ENCODE measurements at places on chromosomes 1 and 21.

DNA sequence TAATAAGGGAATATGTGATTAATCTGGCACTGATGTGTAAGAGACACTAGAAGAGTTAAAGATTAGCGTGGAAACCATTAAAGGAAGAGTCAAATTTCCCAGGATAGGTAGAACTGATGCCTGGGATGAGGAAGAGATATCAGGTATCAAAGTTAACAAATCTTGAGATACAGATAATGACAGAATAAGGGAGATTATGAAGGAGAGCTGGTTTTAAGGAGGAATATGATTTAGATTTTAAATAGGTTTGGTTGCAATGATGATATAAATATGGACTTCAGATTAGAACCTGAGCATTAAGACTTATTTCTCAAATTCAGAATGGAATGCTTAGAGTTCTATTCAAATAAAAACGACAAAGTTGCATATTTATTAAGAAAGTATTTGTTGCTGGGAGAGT, 26.2 kb downstream of the MAGI3 start:
- no peak for DNase-seq

DNA sequence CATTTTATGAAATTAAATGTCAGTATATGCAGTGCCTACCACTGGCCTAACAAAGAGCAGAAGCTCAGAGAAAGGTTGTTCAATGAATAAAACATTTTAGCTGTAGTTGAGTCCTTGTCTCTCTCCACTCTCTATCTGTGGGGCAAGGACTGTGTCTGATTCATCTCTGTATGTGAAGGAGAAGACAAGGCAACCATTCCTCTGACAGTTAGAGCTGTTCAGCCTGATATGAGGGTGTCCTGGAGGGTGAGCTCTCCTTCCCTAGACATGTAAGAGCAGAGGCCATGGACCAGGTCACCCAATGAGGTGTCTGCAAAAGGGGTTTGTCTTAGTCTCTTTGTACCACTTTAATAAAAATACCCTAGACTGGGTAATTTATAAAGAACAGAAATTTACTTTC, 4.5 kb upstream of the PDZK1IP1 start:
- DNase-seq: no peak

DNA sequence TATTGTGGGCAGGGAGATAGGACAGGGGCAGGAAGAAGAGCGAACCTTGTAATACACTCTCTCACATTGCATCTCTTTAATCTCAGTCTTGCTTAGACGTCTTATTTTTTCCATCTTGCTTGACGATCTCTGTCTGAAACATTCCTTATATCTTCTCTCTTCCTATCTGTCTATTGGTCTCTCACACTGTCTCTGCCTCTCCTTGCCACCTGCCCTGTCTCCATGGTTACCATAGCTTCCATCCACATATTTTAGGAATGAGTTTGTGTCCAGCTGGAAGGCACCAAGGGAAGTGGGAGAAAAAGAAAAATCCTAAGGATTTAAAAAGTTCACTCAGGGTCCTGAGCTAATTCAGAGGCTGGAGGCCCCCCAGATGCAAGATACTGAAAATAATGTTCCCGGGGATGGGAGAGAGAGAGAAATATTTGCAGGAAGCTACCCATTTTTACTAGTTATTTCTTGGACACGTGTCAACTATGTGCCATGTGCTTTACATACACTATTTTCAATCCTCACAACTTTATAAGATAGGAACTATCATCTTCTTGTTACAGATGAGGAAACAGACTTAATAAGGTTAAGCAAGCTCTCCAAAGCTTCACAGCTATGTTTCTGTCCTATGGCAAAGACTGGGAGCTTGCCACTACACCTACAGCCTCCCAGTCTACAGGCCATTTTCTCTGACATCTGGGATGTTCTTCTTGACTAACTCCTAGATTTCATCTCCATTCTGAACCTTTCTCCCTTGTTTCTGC, 933 bp downstream of the ANKRD34A start:
- no peak for DNase-seq

- no peak for DNase-seq
Measured at GRCh38 chr1:201020721-201021629, 2.5 kb downstream of the KIF21B start.

- DNase-seq: no peak
Measured at GRCh38 chr1:32939655-32940371, 24.8 kb downstream of the RNF19B start.

DNA sequence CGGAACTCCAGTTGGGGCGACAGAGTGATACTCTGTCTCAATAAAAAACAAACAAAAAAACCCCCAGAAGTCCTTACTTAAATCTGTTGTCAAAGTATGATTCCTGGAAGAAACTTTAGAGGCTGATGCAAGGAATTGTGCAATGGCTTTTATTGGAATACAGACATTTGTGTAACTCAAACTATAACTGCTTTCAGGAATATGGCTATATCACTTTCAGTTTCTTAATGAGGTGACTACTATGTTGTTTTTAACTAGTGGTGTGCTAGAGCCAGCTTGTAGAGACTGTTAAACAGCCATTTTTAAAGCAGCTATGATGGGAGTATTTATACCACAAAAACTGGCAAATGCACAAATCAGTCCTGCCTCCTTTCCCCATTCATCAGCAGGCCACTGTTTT, 22.7 kb upstream of the DNAJC28 start:
- no peak for DNase-seq

DNA sequence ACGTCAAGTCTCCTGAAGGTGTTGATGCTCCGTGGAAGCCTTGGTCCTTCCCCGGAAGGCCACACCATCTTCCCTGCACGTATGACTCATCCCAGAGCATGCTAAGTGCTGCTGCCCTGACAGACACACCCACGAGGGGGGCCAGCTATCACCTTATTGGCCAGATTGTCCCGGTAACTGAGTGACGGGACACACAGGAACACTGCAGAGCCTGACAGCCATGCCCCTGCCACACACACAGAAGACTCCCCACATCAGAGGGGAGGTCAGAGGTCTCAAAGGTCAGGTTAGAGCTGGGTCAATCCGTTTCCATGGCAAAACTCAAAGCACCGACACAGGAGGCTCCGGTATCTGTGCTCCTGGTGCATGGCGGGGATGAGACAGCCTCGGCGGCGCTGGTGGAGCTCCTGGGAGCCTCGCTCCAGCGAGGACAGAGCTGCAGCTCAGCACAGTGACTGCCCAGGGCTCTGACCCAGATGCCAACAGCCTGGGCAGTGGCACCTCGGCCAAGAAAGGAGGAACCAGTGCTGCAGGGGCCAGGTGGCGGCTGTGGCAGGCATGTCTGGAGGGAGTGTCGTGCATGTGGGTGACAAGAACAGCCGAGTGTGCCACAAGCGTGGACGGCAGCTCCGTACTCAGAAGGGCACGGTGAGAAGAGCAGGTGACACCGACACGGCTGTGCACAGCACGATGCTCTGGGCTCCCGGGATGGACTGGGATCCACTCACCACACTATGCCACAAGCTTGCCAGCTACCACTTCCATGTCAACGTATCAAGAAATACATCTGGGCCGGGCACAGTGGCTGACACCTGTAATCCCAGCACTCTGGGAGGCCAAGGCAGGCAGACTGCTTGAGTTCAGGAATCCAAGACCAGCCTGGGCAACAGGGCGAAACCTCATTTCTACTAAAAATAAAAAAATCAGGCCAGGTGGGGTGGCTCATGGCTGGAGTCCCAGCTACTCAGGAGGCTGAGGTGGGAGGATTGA, 14.8 kb upstream of the TMEM240 start:
- DNase-seq: no peak

GRCh38 chr1:115753830-115754229, 14.7 kb downstream of the CASQ2 start:
- no peak for DNase-seq

DNA sequence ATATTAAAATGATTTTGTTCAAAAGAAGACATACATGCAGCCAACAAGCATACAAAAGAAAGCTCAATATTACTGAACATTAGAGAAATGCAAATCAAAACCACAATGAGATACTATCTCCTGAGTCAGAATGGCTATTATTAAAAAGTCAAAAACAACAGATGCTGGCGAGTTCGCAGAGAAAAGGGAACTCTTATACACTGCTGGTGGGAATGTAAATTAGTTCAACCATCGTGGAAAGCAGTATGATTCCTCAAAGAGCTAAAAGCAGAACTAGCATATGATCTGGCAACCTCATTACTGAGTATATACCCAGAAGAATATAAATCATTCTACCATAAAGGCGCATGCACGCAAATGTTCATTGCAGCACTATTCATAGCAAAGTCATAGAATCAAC, 126.0 kb upstream of the HMCN1 start:
- DNase-seq: no peak

Data from activated T-helper 1 cell treated with anti-CD3 and anti-CD28 coated beads, Interleukin-2, amount 50 U/mL, for 16 hours (primary cell).